Brain pericyte (primary cell): ENCODE measurements at places on chromosomes 16 and 17.

- no peak for DNase-seq
Observed at GRCh38 chr16:57513371-57514102, 22.8 kb downstream of the CCDC102A start.

DNA sequence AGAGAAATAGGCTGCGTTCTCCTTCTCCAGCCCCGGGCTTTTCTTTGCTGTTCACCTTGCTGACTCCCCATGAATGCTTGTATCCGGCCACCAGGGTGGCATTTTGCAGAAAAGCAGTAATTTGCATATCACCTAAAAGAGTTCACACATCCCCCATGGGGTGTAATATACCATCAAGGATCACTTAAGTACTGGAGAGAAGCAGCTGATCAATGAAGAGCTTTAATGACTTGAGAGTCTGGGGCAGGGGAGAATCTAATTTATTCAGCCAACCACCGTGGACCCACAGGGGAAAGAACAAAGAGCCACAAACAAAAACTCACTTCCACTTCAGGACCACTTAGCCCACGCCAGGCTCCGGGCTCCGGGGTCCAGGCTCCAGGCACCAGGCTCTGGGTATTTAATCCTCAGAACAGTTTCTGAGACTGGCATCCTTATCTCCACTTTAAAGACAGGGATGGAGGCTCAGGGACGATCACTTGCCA, 33.9 kb upstream of the SEC14L1 start:
- DNase-seq: no peak

- DNase-seq: no peak
Observed at GRCh38 chr17:67105213-67105612, 60.9 kb downstream of the CACNG1 start.

DNA sequence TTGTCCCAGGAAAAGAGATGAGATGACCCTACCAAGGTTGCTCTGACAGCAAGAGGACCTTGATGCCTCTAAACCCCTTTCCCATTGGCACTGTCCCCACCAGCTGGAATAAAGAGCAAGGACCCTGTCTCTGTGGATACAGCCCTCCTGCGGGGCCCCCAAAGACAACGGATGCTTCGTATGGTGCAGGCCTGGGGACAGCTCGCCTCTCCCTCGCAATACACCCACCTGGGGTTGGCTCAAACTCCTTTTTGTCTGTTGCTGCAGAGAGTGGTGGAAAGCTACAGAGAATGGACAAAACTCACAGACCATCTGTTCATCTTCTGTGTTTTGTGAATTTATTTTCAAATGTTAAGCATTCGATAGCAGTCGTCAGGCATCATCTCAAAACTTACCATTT, 27.6 kb upstream of the CACNG3 start:
- DNase-seq: no peak

GRCh38 chr17:3935140-3935542, 18.9 kb upstream of the P2RX1 start:
- DNase-seq: no peak

- no peak for DNase-seq
Observed at GRCh38 chr17:65518256-65518655, 43.2 kb downstream of the AXIN2 start.

DNA sequence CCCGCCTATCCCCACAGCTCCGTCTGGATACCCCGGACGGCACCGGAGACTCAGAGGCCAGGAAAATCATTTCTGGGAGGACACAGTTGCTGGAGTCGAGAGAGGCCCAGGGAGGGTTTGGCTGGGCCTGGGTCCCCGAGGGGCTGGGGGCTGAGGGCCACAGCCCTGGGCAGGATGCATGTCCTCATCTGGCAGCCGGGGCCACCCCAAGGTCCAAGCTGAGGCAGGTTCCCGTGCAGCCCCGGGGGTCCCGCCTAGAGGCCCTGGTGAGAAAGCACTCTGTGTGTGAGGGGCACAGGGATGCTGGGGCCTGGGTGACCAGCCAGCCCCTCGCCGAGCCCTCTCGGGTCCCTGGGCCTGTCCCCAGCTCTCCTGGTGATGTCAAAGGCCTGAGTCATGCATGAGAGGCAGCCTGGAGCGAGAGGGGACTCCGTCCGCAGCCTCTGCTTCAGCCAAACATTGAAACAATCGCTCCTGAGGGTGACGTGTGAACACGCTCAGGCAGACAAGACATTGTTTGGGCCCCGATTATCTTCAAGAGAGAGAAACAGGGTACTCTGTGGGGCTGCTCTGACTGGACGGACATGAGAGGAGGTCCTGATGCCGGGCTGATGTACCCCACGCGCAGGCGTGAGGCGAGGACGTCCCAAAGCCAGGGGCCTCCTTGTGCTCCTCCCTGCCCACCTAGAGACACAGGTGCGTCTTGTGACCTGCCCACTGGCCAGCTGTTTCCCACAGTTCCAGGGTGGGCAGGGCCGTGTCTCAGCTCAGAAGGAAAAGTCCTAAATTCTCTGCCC, 25.8 kb upstream of the C1QTNF8 start:
- no peak for DNase-seq

GRCh38 chr17:50269477-50270434, 4.5 kb upstream of the TMEM92 start:
- DNase-seq: peak; percentile 73

GRCh38 chr16:23395732-23396131, 57.3 kb downstream of the COG7 start:
- DNase-seq: no peak

- DNase-seq: no peak
Observed at GRCh38 chr17:4594931-4595684, 10.8 kb downstream of the SMTNL2 start.

DNA sequence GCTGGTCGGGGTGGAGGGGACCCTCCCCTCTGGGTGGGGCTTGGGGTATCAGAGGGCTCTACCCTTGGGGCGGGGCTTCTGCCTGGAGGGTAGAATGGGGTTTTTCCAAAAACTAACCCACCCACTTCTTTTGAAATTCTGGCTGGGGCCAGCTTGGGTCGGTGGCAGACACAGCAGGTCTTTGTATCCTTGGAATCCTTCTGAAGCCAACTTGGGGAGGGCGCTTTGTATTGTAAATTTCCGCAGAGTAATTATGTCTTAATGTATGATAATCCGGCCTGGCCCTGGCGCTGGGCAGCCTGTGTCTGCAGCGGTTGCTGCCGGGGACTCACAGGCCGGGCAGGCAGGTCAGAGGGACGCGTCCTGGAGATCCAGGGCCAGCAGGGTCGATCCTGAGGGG, 33.9 kb upstream of the GSE1 start:
- no peak for DNase-seq

DNA sequence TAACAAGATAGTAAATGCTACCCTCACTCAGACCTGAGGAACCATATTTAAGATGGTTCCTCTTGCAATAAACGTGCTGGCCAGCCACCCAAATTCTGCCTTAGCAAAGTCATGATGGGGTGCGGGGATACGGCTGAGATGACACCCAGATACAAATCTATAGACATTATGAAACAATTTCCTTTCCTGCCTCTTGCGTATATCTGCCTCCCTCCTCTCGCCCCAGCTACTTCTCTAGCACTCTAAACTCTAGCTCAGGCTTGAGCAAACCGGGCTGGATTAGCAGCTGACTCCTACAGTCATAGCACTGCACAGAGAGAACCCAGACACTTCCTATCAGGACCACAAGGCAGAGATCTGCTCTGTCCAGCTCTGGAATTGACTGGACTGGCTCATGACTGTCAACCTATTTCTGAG, 22.3 kb downstream of the CD300LF start:
- no peak for DNase-seq

DNA sequence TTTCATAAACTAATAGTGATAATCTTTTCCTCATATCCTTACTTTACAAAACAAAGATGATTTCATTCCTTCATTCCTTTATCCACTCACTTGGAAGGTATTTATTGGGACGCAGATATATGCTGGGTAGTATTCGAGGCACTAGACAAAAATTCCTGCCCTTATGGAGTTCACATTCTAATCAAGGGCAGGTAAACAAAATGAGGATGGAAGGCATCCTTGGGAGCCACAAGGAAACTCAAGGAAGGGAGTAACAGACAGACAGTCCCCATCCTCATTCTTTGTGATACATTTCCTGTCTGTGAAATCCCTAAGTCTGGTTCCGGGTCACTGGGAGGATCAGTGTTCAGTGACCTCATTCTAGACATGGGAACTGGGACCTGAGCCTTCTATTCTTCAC, 45.2 kb downstream of the SLC6A2 start:
- DNase-seq: no peak

DNA sequence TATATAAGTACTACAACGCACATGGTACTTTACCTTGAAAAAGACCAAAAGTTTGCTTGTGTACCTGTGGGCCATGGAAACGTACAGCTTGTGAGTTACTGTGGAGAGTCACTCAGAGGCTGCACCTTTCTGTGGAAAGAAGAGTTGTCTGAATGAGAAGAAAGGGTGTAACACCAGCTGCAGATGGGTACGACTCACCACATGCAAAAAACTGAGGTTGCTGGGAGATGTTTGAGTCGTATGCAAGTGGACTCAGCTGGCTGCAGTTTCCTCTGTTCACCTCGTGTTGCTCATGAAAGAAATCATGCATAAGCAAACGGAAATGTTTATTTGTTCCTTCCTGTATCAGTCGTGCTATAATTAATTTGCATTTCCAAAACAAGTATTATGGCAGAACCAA, 22.4 kb upstream of the DYNLRB2 start:
- no peak for DNase-seq

DNA sequence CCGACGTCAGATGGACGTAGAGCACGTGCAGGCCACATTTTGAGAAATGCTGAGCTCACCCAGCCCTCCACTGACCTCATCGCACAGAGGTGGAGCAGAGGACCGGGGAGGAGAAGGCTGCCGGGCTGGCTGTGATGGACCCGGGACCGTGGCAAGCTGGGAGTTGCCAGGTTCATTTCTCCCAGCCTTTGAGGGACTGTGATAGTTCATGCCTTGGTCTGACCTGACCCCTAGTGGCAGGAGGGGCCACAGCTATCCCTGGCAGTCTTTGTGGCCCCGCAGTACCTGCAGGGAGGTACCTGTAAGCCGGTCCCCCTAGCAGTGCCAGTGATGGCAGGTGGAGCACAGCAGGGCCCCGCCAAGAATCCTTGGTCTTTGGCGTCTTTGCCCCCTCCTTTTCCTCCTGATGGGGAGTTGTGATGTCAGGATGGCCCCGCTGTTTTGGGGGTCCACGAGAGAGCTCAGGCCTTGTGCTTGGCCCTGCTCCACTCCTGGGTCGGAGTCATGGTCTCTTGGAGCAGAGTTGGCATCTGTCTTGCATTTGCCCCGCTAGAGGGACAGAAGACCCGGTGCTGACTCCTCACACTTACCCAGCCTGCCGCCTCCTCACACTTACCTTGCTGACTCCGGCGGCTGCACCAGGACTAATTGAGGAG, 50.4 kb downstream of the OR1D5 start:
- DNase-seq: peak; percentile 29

GRCh38 chr16:83075956-83076355, 449.2 kb downstream of the CDH13 start:
- DNase-seq: no peak

DNA sequence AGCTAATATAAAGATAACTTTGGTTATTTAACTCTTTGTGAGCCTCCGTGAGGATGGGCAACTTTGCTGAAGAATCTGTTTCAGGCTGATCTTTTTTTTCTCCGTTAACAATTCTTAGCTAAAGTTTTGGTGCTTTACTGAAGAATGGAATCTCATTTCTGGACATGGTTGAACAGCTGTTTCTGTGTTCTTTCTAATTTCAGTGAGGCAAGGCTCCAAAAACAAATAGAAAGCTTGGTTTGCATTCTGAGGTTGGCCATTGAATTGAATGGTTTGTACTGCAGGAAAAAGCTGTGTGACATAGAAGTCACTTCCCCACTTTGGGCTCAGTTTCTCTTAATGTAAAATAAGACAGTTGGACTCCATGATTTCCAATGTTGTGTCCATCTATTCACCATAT, 22.3 kb upstream of the HLF start:
- DNase-seq: no peak

GRCh38 chr16:79677799-79678530, 77.4 kb upstream of the MAF start:
- DNase-seq: no peak

GRCh38 chr17:72702136-72702735, 390.3 kb downstream of the SLC39A11 start:
- no peak for DNase-seq

DNA sequence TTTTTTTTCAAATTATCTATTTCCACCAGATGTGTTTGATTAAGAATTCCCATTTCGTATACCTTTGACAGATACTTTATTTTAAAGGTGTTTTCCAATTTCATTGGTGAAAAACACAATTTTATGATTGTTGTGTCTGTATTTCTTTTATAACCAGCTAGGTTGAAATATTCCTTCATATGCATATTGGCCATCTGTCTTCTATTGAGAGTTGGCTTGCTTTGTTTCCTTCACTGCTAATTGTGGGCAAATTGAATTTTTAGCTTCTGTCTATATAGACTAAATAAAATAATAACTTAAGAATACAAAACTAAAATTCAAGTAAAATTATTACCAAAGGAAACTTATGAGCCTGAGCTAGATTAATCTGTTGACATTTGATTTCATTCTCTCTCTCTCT, 1.2 kb upstream of the KRTAP3-3 start:
- no peak for DNase-seq

DNA sequence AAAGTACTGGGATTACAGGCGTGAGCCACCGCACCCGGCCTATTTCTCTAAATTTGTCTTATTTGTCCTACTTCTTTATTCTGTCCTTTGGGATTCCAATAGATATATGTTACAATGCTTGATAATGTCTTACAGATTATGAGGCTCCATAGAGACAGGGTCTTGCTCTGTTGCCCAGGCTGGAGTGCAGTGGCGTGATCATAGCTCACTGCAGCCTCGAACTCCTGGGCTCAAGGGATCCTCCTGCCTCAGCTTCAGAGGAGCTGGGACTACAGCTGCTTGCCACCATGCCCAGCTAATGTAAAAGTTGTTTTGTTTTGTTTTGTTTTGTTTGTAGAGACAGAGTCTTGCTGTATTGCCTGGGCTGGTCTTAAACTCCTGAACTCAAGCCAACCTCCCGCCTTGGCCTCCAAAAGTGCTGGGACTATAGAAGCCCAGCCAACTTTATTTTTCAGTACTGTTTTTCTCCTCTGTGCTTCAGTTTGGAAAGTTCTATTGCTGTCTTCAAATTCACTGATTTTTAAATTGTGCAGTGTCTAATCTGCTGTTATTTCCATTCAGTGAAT, 10.3 kb downstream of the ANKRD13B start:
- DNase-seq: no peak

- no peak for DNase-seq
Observed at GRCh38 chr16:17538927-17539326, 68.2 kb upstream of the XYLT1 start.

GRCh38 chr17:41498276-41498675, 7.1 kb downstream of the KRT13 start:
- no peak for DNase-seq
